NCI-H1417 treated with DMSO at 0.1 percent for 48 hours (cell line): ENCODE measurements at places on chromosomes 5 and 9.

DNA sequence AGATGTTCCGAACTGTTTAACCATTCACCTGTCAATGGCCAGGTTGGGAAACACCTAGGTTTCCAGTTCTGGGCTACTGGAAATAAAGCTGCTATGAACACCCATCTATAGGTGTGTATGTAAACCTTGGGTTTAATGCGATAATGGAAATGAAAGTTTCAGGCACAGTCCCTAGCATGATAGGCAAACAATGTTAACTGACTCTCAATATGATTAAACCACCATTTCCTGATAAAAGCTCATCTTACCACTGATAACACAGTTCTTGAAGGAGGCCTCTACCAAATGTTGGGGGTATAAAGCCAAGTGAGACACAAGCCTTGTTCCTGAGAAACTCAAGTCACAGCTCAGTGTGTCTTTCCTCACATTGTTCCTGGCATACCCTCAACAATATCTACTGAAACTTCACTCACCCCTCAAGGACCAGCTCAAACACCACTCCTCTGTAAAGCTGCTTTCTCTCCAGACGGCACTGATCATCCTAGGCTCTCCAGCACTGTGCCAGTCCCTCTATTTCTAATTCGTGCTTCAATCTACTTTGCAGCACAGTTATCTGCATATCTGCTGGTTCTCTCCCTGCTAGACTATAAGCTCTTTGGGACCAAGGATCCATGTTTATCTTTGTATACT lies 15.8 kb downstream of the RAB14 start:
- DNase-seq, result no peak

DNA sequence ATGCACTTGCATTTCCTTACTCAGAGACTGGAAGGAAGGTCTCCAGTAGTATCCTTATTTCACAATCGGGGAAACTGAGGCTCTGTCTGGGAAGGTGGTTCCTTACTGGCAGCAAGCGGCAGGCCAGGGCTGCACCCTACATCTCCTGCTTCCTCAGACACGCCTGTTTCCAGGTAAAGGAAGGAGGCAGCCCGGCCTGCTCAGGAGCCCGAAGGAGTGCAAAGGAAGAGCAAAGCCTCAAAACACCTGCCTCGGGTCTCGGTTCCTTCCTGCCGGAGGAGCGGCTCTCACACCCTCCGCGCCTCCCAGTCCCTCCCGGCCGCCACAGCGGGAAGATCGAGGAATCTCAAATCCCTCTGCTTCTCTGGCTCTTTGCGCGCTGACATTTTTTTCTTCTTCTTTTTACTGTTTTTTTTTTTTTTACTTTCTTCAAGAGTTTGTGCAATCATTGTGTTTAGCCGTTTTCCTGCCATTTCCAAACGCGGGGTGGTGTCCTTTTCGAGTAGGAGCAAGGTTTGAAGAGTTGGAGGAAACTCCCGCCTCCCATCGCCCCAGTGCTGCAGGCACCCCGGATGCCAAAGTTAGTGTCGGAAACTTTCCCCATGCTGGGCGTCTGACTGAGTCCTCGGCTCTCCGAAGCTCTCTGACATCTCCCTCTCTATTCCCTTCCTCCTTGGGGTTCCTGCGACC lies 1.0 kb downstream of the GGTA1 start:
- DNase-seq, result no peak

DNA sequence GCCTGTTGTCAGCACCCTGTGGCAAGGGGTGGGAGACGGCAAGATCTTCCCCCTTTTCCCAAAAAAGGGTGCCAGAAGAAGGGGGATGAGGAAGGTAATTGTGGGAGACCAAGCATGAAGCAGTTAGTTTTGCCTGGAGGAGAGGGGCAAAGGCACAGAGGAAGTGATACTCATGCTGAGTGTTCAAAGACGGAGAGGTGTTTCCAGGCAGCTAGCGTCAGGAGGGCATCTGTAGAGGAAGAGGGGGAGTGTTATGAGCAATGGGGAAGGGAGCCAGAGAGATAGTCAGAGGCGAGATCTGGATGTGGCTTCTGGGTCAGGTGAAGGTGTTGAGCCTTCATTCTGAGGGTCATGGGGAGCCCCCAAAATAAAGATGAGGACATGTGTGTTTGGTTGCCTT lies 26.9 kb upstream of the ADAM19 start:
- DNase-seq, result no peak

- no peak for DNase-seq
These were observed 25.2 kb downstream of the CYFIP2 start for GRCh38 chr5:157290981-157291711.

DNA sequence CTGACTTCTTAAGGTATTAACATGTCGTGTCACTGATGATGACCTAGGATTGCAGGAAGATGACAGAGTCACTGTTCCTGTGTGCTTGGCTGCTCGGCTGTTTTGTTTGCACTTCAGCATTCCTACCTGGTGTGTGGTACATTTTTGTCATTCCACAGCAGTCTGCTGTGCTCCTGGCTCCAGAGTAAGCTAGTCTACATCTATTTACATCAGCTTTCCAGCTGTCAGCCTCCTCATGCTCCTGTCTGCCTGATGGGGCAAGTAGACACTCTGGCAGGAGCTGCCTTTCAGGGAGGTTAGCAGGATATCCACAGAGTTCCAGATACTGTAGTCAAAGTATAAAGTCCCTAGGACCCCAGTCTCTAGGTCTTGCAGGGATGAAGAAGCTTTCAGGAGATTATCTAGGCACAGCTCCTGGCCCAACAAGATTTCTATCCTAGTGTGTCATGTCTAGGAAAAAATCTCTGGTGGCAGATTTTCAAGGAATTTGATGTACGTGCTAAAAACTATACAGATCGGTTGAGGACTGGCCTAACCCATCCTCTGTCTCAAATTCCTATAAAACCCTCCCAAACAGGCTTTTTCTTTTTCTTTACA lies 28.4 kb downstream of the RUSC2 start:
- no peak for DNase-seq

DNA sequence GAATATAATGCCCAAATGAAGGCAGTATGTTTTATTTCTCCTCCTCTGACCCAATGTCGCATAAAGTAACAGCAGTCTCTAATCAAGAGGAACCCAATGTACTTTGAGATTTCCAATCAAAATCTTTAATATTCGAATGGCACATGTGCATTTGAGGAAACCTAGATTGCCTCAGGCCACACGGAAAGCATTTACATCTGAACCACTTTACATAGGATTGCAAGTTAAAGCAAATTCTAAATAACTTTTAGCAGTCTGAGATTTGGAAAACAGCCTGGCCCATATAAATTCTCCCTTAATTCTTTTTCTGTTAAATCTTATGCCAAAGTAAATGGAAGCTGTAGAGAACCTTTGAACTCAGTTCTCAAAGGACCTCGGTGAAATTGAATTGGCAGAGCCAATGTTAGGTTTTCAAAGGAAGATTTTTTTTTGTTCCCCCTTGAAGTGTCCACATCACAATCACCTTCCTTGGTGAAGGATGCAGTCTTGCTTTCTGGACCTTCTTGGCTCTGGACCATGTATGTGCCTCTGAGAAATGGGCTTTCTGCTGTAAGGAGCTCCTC lies 57.3 kb downstream of the SNCAIP start:
- DNase-seq, result no peak

- DNase-seq, result no peak
These were observed 43.9 kb downstream of the SH3TC2 start for GRCh38 chr5:149018909-149019443.

- no peak for DNase-seq
These were observed 33.0 kb upstream of the MAP1B start for GRCh38 chr5:72074251-72074650.

- DNase-seq, result no peak
These were observed 18.5 kb upstream of the SNX2 start for GRCh38 chr5:122756264-122756911.

DNA sequence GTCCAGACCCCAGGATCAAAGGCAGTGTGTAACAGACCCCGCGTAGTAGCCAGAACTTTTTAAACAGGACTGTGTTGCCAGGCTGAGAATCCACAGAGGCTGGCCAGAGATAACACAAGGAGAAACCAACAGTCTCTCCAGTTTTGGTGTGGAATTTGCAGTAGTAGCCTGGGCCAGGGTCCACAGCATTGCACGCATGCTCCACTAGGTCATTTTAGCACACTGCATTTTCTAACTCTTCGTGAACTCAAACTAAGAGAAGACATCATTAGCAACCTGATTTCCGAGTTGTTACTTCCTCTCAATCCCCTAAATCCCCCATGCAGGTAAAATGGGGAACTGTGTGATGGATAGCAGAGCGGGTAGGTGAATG lies 119.6 kb downstream of the BOD1 start:
- no peak for DNase-seq

DNA sequence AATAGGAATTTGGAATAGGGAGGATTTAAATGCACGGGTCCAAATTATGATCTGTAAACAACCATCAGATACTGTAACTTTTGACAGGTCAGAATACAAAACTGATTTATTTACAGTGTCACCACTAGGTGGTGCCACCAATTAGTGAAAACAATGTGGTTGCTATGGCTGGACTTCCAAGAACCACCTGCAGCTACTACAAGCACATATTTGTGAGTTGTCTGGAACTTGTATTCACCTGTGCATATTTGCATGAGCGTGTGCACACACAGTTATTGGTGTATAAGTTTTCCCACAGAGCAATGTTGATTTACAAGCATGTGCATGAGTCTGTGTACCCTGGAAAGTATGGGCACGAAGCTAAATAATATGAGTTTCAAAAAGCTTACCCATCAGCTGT lies 3.0 kb upstream of the HRCT1 start:
- no peak for DNase-seq

- DNase-seq, result no peak
These were observed 44.7 kb upstream of the SLC27A6 start for GRCh38 chr5:128920345-128921215.

- DNase-seq, result no peak
These were observed 190.2 kb upstream of the PCSK5 start for GRCh38 chr9:75700252-75700640.

DNA sequence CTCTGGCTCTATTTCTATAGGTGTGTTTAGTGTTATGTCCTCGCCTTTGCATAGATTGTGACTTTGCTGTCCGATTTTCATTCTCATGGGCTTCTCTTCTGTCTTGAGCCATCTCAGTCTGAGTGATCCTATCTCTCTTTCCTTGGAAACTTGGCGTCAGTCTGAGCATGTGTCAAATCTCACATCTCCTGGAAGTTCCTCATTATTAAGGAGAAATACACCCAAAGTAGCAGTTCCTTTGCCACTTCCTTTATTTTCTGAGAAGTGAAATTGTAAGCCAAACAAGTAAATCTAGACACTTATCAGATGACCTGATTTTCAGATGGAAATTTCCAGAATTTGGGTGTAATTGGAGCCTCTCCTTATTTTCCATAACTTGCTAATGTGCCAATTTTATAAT lies 126.9 kb upstream of the ANKH start:
- DNase-seq, result no peak

- DNase-seq, result no peak
These were observed 478 bp downstream of the RAB14 start for GRCh38 chr9:121201045-121201737.

DNA sequence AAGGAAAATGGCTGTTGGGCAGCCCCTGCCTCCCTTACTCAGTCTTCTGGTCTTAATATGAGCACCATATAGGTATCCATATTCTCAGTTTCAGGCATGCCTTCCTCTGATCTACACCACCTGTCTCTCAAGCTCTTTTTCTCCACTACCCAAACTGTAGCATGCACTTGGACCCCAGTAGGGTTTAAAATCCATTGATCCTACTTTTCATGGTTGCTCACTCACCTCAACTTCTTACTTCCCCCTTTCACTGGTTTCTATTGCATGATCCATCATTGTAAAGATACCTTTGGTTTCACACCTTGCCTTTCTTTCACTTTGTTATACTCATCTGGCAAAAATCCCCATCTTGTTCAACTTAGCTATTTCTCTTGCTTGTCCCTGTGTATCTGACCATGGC lies 159.4 kb downstream of the KDM4C start:
- no peak for DNase-seq
